MCF 10A (cell line): ENCODE measurements at places on chromosomes 4 and X. TPM values are rescaled to one million over a fixed set of nuclear protein-coding genes. Genes with fewer than 3 reads are reported as not detected.

LONRF3 gene
- 1.0 and 1.4 TPM in 2 replicates for total RNA-seq

GRCh38 chr4:48483006-48483776 is at the start of gene SLC10A4:
TSS of gene SLC10A4 (plus strand) at chr4:48483343. CDS start at chr4:48483562, 219 bp downstream.
- H3K36me3 ChIP-seq: no peaks in the 10 kb centered on the region
- no peaks in the 10 kb centered on the region for H3K4me1 ChIP-seq
- no peak within 1 kb of the TSS for H3K27ac ChIP-seq
- H3K27me3 ChIP-seq: peaks cover 12% of the 10 kb centered on the region
- DNase-seq: no peak
- no peak within 1 kb of the TSS for H3K4me3 ChIP-seq

- no peak within 1 kb of the TSS for H3K27ac ChIP-seq
- no peaks in the 10 kb centered on the region for H3K4me1 ChIP-seq
- H3K36me3 ChIP-seq: no peaks in the 10 kb centered on the region
- no peak within 1 kb of the TSS for H3K4me3 ChIP-seq
These were observed at the start of gene IL9R for GRCh38 chrX:155997436-155997835. TSS of gene IL9R (plus strand) at chrX:155997696. CDS start at chrX:155997760, 64 bp downstream.

- no peak for DNase-seq
- no peak overlapping the region for H3K27ac ChIP-seq
- H3K4me1 ChIP-seq: no peaks in the 10 kb centered on the region
- no peaks in the 10 kb centered on the region for H3K36me3 ChIP-seq
- peaks cover 8% of the 10 kb centered on the region for H3K27me3 ChIP-seq
- no peak overlapping the region for H3K4me3 ChIP-seq
These were observed 27.6 kb downstream of the SMIM20 start for GRCh38 chr4:25941457-25942221.

GRCh38 chr4:98929341-98930267 is 671 bp upstream of the EIF4E start:
- peak overlapping the region; percentile 93 for H3K27ac ChIP-seq
- peak overlapping the region; percentile 96 for H3K4me3 ChIP-seq
- H3K27me3 ChIP-seq: no peaks in the 10 kb centered on the region
- H3K4me1 ChIP-seq: peaks cover 13% of the 10 kb centered on the region

GRCh38 chr4:139015948-139016471 is 429 bp downstream of the NOCT start:
- DNase-seq: peak; percentile 46
- peak overlapping the region; percentile 72 for H3K4me3 ChIP-seq
- peaks cover 14% of the 10 kb centered on the region for H3K36me3 ChIP-seq
- H3K27me3 ChIP-seq: no peaks in the 10 kb centered on the region

DNA sequence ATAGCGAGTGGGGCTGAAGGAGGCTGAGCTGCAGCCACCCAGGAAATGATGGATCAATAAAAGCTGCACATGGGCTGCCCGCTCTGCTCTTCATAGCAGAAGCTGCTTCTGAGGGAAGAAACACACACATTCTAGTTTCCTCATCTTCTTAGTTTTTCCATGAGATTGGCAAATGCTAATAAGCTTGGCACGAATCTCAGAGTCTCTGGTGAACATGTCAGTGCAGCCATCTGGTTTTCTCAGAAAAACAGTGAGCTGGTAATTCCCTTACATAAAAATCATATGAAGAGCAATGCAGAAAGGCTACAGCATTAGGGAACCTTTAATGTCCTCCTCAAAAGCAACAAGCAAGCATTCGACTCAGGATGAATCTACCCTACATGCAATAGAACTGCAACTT is 69.9 kb downstream of the GATB start:
- no peaks in the 10 kb centered on the region for H3K4me1 ChIP-seq
- no peak overlapping the region for H3K27ac ChIP-seq
- H3K36me3 ChIP-seq: peaks cover 8% of the 10 kb centered on the region

GRCh38 chrX:22650691-22651090 is 349.1 kb upstream of the DDX53 start:
- H3K36me3 ChIP-seq: no peaks in the 10 kb centered on the region
- H3K4me3 ChIP-seq: no peak overlapping the region
- no peaks in the 10 kb centered on the region for H3K4me1 ChIP-seq
- peaks cover 76% of the 10 kb centered on the region for H3K27me3 ChIP-seq

GRCh38 chr4:134278675-134279074 is 77.1 kb upstream of the PABPC4L start:
- H3K4me1 ChIP-seq: no peaks in the 10 kb centered on the region
- H3K27ac ChIP-seq: no peak overlapping the region
- H3K27me3 ChIP-seq: no peaks in the 10 kb centered on the region
- no peaks in the 10 kb centered on the region for H3K36me3 ChIP-seq

- H3K4me3 ChIP-seq: no peak overlapping the region
- H3K36me3 ChIP-seq: peaks cover 19% of the 10 kb centered on the region
- no peaks in the 10 kb centered on the region for H3K27me3 ChIP-seq
- H3K4me1 ChIP-seq: no peaks in the 10 kb centered on the region
- H3K27ac ChIP-seq: no peak overlapping the region
These were observed 36.0 kb upstream of the SPON2 start for GRCh38 chr4:1208266-1208961.
